ENCODE measurements at places on chromosomes 7 and 10.

- DNase-seq = peak; percentile 66
Measured at GRCh38 chr10:133614830-133615580, 11.6 kb downstream of the FRG2B start.

DNA sequence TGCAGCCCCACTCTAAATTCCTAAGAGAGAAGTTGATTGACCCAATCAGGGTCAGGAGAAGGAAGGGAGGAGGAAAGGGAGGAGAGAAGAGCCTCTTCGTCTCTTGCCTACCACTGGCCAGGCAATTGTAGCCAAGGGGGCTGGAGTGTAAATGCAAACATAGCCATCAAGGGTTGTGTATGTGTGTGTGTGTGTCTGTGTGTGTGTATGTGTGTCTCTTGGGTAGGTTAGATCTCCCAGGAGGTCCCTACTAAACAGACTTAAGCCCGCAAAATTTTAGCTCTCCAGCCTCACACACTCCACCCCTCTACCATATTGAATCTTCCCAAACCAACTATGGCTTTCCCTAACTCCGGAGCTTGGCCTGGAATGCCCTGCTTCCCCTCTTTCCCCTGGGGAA is 3.8 kb downstream of the LEP start:
- no peak for DNase-seq

DNA sequence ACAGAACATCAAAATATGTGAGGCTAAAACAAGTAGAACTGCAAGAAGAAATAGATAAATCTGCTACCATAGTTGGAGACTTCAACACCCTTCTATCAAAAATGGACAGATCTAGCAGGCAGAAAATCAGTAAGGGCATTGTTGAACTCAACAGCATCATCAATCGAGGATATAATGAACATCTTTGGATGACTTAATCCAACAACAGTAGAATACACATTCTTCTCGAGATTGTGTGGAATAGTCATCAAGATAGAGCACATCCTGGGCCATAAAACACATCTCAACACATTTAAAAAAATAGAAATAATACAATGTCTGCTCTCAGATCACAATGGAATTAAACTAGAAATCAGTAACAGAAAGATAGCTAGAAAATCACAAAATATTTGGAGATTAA is 9.9 kb downstream of the IGFBP1 start:
- DNase-seq = no peak

DNA sequence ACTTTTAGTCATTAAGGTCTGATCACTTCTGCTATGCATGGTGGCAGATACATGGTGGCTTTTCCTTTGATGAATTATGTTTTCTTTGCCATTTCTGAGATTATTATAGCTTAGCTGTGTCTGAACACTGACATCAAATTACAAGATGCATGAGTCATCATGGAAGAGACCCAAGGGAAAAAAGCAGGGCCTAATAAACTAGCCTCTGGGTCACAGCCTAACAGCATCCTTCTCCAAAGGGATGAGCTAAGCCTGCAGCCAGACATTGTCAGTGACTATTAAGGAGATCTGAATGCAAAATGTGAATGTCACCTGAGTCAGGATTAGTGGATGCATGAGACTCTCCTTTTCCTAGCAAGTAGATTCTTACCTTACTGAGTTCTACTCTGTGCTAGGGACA is 19.1 kb upstream of the OGDHL start:
- no peak for DNase-seq

DNA sequence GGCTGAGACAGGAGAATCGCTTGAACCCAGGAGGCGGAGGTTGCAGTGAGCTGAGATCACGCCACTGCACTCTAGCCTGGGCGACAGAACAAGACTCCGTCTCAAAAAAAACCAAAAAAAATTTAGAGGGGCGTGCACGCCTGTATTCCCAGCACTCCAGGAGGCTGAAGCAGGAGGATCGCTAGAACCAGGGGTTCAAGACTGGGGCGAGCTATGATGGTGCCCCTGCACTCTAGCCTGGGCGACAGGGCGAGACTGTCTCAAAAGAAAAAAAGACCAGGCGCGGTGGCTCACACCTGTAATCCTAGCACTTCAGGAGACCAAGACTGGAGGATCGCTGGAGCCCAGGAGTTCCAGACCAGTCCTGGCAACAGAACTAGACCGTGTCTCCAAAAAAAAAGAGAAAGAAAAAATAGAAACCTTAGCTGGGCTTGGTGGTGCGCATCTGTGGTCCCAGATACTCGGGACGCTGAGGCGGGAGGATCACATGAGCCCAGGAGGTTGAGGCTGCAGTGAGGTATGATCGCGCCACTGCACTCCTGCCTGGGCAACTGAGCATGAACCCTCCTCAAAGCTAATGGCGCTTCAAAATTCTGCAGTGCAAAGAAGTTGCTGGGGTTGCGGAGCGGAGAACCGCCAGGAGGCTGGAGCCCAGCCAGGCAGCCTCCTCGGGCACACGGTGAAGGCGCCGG is 382 bp upstream of the MBLAC1 start:
- DNase-seq = no peak

DNA sequence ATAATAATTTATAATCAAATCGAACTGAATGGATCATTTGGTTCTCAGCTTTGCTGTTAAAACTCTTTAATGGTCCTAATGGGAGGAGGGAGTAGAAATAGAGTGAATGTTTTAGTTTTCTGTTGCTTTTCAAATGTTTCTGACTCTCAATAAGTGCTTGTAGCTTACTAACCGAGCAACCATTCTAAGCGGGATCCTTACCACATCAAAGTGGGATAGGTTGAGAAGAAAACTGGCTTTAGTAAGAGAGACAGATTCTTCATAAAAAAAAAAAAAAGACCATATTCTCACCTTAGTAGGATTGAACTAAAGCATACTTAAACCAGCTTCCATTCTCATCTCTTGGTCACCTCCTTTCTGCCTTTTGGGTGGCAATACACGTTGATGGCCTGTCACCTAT is 584.2 kb downstream of the AUTS2 start:
- DNase-seq = no peak

DNA sequence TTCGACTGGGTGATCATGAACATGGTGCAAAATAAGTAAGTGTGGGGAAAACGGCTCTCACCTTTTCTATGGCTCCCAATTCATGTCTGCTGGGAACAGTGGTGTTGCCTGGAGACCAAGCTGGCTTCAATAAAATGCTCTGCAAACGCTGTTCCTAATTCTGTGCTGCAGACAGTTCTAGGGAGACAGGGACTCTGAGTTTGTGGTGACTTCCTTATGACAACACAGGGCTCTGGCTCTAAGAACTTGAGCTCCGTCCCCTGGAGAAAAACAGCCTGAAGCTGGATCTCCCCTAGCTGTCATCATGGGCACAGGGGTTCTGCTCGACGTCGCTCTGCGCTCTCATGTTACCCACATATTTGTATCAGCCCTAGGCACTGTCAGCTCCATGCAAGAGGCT is 61.0 kb upstream of the INSYN2A start:
- no peak for DNase-seq

DNA sequence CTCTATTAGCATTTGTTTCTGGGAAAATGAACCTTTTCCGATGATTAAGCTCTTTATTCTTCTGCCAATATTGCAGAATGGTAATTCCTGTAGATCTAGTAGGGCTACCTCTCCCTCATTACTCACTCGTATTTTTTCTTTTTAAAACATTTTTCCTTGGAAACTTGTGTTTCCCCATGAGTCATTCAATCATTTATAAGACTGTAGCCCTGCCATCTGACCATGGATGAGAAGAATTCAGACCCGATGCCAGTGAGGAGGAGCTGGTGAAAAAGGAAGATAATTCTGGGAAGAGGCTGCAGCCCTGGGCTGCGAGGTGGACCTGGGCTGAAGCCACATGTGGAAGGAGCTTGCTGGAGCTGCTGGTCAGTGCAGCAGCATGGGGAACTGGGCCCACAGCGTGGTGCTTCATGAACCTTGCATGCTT is 242.8 kb downstream of the KLF6 start:
- DNase-seq = no peak

DNA sequence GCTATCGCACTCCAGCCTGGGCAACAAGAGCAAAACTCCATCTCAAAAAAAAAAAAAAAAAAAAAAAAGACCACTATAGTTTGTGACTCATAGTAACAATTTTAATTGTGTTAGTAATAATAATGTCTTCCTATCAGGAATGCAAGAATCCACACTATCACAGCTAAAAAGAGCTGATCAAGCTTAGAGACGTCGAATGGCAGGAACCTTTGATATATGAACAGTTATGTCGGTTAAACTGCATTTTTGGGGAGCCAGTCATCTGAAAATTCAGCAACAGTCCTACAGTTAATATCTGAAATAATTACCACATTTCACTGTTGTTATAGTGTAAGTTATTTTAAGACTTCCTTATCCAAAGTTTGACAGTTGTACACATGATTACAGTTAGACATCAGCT is 8.8 kb downstream of the PHYH start:
- no peak for DNase-seq

- DNase-seq = no peak
Measured at GRCh38 chr7:46385662-46386309, 464.7 kb upstream of the IGFBP3 start.

GRCh38 chr7:48168159-48168558 is 3.1 kb upstream of the ABCA13 start:
- no peak for DNase-seq

GRCh38 chr10:122911889-122912484 is 1.6 kb downstream of the FAM24A start:
- DNase-seq = peak; percentile 64

DNA sequence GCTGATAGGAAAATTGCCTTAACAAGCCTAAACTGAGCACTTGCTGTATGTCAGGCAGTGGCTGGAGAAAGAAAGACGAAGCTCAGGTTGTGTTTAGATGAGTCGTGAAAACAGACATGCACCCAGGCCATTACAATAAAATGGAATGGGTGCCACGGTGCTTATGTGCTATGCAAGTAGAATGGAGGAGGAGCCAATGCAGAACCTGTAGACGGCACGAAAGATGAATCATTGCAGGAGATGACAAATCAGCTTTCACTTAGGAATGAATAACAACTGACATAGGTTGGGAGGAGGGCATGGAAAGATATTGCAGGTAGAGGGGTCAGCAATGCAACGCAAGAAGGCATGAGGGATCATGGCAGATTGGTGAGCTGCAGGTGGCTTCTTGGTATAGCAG is 61.2 kb upstream of the ARHGAP21 start:
- DNase-seq = no peak

DNA sequence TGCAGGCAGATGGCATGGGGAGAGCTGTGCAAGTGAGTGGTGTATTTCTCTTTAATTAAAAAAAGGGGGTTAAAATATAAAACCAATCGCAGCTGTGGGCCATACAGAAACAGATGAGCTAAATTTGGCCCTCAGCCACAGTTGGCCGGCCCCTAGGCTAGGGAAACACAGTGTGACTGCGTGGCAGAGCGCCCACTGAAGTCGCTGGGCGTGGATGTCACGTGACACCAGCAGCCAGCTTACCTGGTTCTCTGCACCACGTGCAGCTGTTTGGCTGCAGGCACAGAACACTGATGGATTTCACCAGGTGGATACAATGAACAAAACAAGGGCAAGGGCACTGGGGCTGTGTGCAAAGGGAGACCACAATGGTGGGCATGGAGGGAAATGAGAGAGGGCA is 119.3 kb upstream of the ZNF746 start:
- no peak for DNase-seq

DNA sequence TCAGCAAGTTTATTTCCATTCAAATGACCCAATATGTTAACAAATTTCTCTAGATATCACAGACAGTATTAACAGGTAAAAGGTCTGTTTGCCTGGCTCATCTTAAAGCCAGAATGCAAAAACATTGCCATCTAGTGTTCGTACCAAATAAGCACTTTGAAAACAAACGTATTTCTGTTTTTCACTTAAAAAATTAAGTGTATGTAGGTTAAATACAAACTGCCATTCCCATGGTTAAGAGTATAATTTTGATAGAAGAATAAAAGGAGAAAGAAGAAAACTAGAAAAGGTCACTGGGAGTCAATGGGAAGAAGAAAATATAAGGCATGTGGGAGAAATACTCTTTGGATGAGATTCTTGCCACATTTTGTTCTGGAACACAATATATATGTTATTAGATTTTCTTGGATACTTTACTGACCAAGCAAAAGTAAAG is 51.0 kb downstream of the ORC5 start:
- peak; percentile 40 for DNase-seq

- no peak for DNase-seq
Measured at GRCh38 chr7:73570521-73570920, 7.9 kb downstream of the TBL2 start.

- DNase-seq = no peak
Measured at GRCh38 chr7:66330961-66331360, 125.8 kb downstream of the TPST1 start.

GRCh38 chr7:17099083-17099973 is 199.1 kb upstream of the AHR start:
- no peak for DNase-seq

GRCh38 chr7:91436655-91437054 is 172.4 kb downstream of the FZD1 start:
- no peak for DNase-seq

DNA sequence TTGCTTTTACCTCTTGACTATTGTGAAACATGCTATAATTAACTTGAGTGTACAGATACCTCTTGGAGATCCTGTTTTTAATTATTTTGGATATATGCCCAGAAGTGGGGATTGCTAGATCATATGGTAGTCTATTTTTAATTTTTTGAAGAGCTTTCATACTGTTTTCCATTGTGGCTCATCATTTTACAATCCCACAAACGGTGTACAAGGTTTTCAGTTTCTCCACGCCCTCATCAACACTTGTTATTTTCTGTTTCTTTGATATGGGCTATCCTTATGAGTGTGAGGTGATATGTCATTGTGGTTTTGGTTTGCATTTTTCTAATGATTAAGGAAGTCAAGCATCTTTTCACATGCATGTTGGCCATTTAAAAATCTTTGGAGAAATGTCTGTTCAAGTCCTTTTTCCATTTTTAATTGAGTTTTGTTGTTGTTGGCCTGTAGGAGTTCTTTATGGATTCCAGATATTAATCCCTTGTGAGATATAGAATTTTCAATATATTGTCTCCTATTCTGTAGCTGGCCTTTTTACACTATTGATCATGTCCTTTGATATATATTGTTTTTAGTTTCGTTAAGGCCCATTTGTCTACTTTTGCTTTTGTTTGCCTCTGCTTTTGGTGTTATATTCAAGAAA is 7.5 kb downstream of the AGK start:
- DNase-seq = peak; percentile 90

GRCh38 chr10:4234661-4235060 is 449.7 kb upstream of the KLF6 start:
- no peak for DNase-seq

GRCh38 chr7:95549818-95550529 is 46.3 kb downstream of the PDK4 start:
- DNase-seq = peak; percentile 78

- DNase-seq = no peak
Measured at GRCh38 chr10:74083304-74083703, 67.3 kb downstream of the AP3M1 start.

Data from RPMI8226 (cell line).